Spleen (tissue), 13 donors: ENCODE measurements at places on chromosomes 1 and 21. TPM values are rescaled to one million over a fixed set of nuclear protein-coding genes. Genes with fewer than 3 reads are reported as not detected.

The ERMAP gene
- total RNA-seq: 19.3 TPM

The LEPR gene
- total RNA-seq: 5.6 TPM

The SRGAP2 gene
- total RNA-seq: 122 TPM

The KRTAP11-1 gene
- not detected for total RNA-seq

The ENO1 gene
- total RNA-seq: 404 TPM

The FAM229A gene
- total RNA-seq: 23.5 TPM

The GJA9 gene
- not detected for total RNA-seq

The NBPF4 gene
- 0.33 TPM for total RNA-seq

The FCRL1 gene
- 134 TPM for total RNA-seq

DNA sequence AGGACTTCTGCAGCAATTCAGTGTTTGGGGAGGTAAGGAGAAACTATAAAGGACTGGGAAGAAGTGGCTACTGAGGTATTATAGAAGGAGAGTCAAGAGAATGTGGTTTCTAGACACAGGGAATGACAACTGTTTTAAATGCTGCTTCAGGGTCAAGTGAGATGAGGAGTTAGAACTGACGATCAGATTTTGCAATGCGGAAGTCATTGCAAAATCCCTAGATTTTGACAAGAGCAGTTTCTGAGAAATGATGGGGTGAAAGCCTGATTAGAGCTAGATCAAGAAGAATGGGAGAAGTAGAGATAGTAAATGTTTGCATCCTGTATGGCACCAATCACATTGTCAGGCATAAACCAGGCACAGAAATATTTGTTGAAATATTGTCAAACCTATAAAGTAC is 4.7 kb upstream of the TSNAX start:
- DNase-seq: no peak

GRCh38 chr1:44501047-44501890 is 96.2 kb downstream of the RNF220 start:
- DNase-seq: no peak

- DNase-seq: no peak
These were observed 1.5 kb upstream of the RAP1A start for GRCh38 chr1:111618081-111618480.

DNA sequence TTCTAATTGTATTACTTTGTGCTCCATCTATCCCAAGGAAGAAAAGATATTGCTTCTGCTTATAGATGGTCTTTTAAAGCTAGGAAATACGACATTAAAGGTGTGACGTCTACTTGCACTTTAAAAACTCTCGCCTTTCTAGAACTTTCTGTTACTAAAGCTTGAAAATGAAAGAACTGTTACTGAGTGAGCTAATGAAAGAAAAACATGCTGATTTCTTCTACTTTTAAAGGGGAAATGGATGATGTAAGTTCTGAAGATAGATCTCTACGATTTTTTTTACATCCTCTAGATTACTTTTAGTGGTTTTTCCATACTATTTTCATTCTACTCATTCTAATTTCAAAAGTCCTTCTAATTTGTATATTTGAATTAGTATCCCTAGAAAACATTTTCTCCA is 387.5 kb downstream of the USP25 start:
- no peak for DNase-seq

DNA sequence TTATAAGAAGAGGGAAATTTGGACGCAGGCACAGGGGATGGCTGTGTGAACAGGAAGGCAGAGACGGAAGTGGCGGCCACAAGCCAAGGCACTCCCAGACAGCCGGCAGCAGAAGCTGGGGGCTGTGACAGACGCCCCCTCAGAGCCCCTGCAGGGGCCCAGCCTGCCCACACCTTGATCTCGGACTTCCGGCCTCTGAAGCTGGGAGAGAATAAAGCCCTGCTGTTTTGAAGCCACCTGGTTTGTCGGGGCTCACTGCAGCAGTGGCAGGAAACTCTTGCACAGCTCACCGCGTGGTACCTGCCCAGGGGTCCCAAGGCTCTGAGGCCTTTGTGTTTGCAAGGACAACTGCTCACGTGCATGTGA is 13.7 kb downstream of the MEGF6 start:
- peak; percentile 87 for DNase-seq

DNA sequence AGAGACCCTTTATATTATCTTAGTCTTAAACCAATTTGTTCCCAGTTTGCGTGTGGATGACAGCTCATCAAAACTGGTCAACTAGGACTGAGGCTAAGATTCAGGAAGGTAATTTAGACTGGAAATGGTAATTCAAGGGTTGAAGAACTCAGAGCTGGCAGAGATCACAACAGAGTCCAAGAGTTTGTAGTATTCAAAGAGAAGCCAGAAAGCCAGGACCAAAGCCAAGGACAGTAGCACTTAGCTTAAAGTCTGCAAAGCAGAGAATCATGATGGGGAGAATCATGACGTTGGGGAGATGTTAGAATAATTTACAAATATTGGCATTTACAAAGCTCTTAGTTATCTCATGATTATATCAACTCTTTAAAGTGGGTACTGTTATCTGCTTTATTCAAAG is 32.6 kb downstream of the RNF11 start:
- DNase-seq: no peak

DNA sequence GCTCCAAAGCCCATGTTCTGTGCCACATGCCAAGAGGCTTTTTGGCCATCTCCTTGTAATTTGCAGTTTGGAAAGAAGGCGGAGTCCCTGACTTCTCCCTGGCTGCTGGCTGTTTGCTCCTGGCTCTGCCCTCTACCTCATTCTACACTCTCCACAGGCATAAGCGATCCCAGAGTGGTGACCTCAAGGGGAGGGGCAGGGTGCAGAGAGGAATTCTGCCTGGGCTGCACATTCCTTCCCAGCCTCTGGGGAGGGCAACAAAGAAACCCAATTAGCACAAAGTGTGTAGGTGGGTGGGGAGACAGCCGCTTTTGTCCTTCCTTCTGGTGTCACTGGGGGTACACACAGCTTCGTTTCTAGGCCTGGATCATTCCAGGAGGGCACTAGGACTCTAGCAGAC is 95.3 kb downstream of the HIVEP3 start:
- no peak for DNase-seq

DNA sequence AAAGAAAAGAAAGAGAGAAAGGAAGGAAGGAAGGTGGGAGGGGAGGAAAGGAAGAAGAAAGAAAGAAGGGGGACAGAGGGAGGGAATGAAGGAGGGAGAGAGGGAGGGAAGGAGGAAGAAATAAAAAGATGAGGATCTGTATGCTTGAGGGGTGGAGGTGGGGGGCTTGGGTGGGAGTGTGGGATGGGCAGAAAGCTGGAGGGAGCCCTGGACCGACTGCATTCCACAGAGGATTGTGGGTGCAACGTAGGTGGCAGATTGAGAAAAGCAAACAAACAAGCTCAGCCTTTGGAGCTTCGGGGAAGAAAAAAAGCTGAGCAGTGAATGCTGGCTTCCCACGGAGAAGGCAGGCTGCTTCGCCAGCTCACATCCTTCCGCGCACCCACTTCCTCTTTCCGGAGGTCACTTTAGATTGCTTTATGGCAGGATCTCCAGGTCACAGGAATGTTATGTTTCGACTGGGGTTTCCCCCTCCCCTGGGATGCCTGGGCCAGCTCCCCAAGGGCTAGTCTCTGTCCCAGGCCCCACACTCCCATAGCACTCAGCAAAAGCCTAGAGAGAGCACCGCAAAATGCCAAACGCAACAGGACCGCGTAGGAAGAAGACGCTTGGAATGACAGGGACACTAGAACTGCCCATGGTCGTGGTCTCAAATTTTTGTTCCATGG is 20.7 kb upstream of the LGALS8 start:
- peak; percentile 86 for DNase-seq

GRCh38 chr1:80163686-80164085 is 1157.2 kb upstream of the ADGRL4 start:
- no peak for DNase-seq

DNA sequence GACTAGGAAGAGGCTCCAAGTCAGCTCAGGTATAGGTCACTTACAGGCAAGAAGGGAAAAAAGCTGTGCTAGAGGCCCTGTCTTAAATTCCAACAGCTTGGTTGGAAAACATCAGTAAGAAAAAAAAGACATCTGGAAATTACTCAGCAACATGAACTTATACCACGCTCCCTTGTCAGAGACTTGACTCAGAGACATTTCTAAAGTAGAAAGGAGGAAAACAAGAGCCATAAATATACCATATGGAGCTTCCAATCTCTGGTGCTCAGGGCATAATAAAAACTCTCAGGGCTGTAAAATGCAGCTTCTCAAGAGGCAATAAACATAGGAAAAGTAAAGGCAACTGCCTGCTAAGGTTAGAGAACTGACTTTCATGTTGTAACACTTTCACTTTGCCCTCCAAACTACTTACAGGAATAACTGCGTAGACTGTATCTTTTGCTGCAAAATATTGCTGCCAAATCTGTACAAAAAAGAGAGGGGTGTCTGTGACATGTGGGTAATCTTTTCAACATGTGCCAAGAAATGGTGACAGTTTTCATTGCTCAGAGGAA is 14.7 kb downstream of the ATPAF1 start:
- DNase-seq: no peak

- DNase-seq: no peak
These were observed 59.3 kb downstream of the SH3BGR start for GRCh38 chr21:39511102-39511501.

- DNase-seq: no peak
These were observed 651 bp downstream of the ZBTB8A start for GRCh38 chr1:32539584-32540571.

- no peak for DNase-seq
These were observed 78.2 kb downstream of the MAP3K7CL start for GRCh38 chr21:29208682-29209059.

- DNase-seq: no peak
These were observed 111.6 kb upstream of the PDE4B start for GRCh38 chr1:65681096-65681495.

- no peak for DNase-seq
These were observed 2.0 kb downstream of the KCNA3 start for GRCh38 chr1:110672753-110673108.

GRCh38 chr1:225949041-225949440 is 8.0 kb upstream of the LEFTY2 start:
- DNase-seq: peak; percentile 24

GRCh38 chr1:24562625-24563024 is 6.7 kb downstream of the NCMAP start:
- DNase-seq: peak; percentile 9
